CD8-positive, alpha-beta memory T cell (primary cell): ENCODE measurements at places on chromosomes 2 and 18. TPM values are rescaled to one million over a fixed set of nuclear protein-coding genes. Genes with fewer than 3 reads are reported as not detected.

DNA sequence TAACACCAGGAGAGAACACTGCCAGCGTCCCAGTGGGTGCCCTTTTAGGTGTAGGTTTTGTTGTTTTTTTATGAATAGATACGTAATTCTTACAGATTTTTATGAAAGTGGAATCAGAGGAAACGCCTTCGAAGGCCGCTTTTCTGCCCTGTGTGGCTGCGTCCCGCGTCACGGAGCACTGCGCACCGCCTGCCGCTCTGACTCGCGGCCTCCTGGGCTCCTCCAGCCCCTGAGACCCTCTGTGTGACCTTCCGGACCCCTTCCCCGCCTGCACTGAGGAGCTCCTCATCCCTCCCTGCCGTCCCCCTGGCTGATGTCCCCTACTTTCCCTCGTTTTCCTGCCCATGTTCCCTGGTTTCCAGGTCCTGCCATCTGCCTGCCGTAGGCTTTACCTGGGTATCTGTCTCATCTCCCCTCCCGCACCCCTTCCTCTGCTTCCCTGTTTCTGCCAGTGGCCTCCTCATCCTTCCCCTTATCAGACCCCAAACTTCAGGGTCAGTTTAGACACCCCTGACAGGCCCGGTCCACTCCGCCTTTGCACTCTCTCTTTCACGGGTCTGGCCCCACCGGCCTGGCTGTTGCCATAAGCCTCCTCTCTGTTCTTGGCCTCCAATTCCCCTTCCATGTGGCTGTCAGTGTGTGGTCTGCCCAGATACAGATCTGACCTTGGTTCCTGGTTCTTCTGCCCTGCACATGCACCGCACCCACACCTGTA is 32.7 kb downstream of the PDIA6 start:
- peaks cover 31% of the 10 kb centered on the region for H3K36me3 ChIP-seq
- no peaks in the 10 kb centered on the region for H3K27me3 ChIP-seq
- no peak overlapping the region for H3K4me3 ChIP-seq
- DNase-seq: no peak

Gene UGT1A10
- total RNA-seq: not detected

DNA sequence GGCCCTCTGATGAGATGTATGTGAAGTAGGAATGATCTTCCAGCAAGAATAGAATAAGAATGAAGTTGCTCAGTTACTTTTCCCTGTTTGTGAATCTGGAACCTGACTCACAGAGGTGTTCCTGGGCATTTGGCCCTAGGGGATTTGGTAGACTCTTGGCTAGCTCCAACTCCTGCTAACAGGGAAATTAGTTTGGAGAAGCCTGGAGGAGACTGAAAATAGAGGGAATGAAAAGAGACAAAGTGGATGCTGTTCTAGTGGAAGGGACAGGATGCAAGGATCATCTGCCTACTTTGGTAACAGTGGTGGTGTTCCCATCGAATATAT is 19.6 kb downstream of the TMEM17 start:
- no peak overlapping the region for H3K27ac ChIP-seq
- H3K27me3 ChIP-seq: no peaks in the 10 kb centered on the region
- H3K4me3 ChIP-seq: no peak overlapping the region
- no peaks in the 10 kb centered on the region for H3K36me3 ChIP-seq
- DNase-seq: no peak

Gene DNAJC5G
- not detected for total RNA-seq

- no peaks in the 10 kb centered on the region for H3K36me3 ChIP-seq
- H3K27ac ChIP-seq: no peak overlapping the region
- no peak for DNase-seq
Measured at GRCh38 chr2:238502088-238502810, 75.5 kb downstream of the ASB1 start.

- no peaks in the 10 kb centered on the region for H3K36me3 ChIP-seq
- DNase-seq: no peak
- H3K4me1 ChIP-seq: no peaks in the 10 kb centered on the region
- H3K4me3 ChIP-seq: no peak overlapping the region
Measured at GRCh38 chr18:63579616-63580015, 7.5 kb upstream of the SERPINB13 start.

DNA sequence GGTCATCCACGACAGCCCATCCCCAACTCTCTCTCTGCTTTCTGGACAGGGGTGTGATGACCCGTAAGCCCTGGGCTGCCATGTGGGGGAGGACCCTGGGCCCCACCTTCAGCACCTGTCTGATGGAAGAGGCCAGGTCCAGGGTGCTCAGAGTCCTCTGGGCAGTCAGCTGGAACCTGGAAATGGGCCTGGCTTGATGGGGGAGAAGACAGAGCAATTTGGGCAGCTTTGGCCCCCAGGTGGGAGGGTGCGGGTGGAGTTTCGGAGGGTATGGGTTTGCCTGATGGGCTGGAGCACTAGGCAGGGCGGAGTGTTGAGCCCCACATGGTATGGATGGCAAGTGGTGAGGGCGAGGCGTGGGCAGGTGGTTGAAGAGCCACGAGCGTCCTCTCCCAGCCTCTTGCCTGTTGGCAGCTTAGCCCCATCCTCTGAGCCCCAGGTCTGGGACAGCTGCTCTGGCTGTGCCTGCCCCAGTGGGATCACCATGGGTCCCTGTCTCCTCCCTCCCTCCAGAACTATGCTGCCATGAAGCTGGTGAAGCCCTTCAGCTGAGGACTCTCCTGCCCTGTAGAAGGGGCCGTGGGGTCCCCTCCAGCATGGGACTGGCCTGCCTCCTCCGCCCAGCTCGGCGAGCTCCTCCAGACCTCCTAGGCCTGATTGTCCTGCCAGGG is 232.7 kb downstream of the DYSF start:
- H3K27me3 ChIP-seq: no peaks in the 10 kb centered on the region
- H3K4me3 ChIP-seq: no peak overlapping the region
- no peaks in the 10 kb centered on the region for H3K4me1 ChIP-seq
- DNase-seq: no peak
- H3K36me3 ChIP-seq: no peaks in the 10 kb centered on the region
- H3K27ac ChIP-seq: no peak overlapping the region

Gene KCNG2
- total RNA-seq: not detected

GRCh38 chr18:47260120-47260923 is 8.9 kb upstream of the SKOR2 start:
- no peak overlapping the region for H3K27ac ChIP-seq
- no peaks in the 10 kb centered on the region for H3K4me1 ChIP-seq
- DNase-seq: no peak
- peaks cover 11% of the 10 kb centered on the region for H3K27me3 ChIP-seq

Gene ACMSD
- total RNA-seq: not detected

- H3K36me3 ChIP-seq: no peaks in the 10 kb centered on the region
- DNase-seq: no peak
- H3K4me1 ChIP-seq: peaks cover 26% of the 10 kb centered on the region
Measured at GRCh38 chr2:12552092-12552491, 164.6 kb upstream of the TRIB2 start.

GRCh38 chr2:120559401-120559800 is 176.3 kb upstream of the GLI2 start:
- no peak for DNase-seq
- no peaks in the 10 kb centered on the region for H3K36me3 ChIP-seq
- no peak overlapping the region for H3K27ac ChIP-seq
- no peaks in the 10 kb centered on the region for H3K27me3 ChIP-seq
- no peaks in the 10 kb centered on the region for H3K4me1 ChIP-seq

- no peak overlapping the region for H3K27ac ChIP-seq
- no peaks in the 10 kb centered on the region for H3K27me3 ChIP-seq
- no peak for DNase-seq
- H3K36me3 ChIP-seq: no peaks in the 10 kb centered on the region
Measured at GRCh38 chr18:29311580-29311979, 1134.7 kb upstream of the CDH2 start.

DNA sequence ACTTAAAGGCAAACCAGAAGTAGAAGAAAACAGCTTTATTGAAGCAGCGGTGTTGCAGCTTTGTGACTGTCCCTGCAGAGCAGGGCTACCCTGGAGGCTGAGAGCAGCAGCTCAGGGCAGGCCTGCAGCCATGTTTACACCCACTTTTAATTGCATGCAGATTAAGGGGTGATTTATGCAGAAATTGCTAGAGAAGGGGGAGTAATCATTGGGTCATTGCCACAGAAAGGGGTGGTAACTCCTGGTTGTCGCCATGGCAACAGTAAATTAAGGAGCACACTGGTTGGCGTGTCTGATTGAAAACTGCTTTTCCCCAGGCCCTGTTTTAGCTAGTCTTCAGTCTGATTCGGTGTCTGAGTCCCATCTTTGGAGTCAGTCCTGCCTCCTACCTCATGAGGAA is 195.4 kb upstream of the HDAC4 start:
- H3K4me3 ChIP-seq: no peak overlapping the region
- no peaks in the 10 kb centered on the region for H3K27me3 ChIP-seq
- no peak for DNase-seq
- H3K36me3 ChIP-seq: no peaks in the 10 kb centered on the region

Gene EGR4
- 0.55 TPM for total RNA-seq

DNA sequence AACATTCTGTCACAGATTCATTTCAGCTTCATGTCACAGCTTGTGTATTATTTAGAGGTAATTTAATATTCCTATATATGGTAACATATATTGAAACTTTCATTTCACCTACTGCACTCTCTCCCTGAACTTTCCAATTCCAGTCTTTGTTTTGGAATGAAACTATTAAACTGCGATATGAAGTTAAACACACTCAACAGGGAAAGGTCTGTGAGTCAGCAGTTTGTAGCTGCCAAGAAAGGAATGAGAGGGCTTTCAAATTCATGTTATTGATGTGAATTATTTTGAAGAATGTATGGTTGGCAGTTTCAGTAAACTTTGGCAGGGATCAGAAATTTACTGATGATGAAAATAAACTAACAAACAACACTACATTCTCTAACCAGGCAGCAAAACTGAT is 148.3 kb downstream of the HNMT start:
- DNase-seq: no peak
- H3K27me3 ChIP-seq: no peaks in the 10 kb centered on the region
- H3K4me1 ChIP-seq: no peaks in the 10 kb centered on the region
- no peaks in the 10 kb centered on the region for H3K36me3 ChIP-seq
